BJ (cell line): ENCODE measurements at places on chromosomes 16 and 17.

- no peak for DNase-seq
Observed at GRCh38 chr17:43900858-43901754, 6.2 kb downstream of the MPP2 start.

DNA sequence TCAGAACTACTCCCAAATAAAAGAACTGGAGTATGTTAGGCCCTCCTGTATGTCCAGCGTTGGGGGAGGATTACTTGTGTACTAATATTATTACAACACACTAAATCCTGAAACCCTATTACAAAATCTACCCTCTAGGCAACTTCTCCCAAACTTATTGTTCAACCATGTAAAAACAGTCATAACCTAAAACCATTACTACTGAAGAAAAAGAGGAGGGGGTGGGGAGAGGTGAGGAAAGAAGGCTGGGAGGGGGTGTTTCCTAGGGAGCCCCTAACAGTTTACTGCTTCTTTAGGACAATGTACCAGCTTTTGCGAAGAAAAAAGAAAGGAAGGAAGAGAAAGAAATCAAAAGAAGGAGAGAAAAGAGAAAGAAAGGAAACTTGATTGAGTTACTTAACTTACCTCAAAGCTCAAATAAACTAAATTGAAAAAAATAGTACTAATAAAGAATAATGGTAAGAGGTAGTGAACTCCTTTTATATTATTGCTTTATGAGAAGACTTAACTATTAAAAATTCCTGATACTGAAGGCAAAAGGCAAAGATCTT lies 2.3 kb downstream of the SALL1 start:
- DNase-seq, result no peak

DNA sequence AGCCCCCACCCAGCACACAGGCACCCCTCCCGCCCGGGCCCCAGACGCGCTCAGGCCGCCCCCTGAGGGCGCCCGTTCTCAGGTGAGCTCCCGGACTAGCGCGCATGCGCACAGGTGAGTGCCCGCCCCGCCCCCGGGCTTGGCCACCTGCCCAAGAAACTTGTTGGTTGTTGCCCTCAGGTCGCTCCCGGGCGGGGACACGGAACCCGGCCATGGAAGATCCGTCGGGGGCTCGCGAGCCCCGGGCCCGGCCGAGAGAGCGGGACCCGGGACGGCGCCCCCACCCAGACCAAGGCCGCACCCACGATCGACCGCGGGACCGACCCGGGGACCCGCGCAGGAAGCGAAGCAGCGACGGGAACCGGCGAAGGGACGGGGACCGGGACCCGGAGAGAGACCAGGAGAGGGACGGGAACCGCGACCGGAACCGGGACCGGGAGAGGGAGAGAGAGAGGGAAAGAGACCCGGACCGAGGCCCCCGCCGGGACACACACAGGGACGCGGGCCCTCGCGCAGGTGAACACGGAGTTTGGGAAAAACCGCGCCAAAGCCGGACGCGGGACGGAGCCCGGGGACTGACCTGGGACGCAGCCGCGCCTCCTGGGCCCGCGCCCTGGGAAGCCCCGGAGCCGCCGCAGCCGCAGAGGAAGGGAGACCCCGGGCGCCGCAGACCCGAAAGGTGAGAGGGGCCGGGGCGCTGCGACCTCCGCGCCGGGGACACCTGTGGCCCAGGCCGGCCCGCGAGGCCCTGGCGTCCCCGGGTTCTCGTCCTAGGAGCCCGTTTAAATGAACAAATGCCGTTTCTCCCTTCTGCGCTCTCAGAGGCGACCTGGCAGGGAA lies at the start of gene MARVELD3:
Gene MARVELD3, plus strand, starts transcription at position 167 of the 840 bp plus-strand sequence. Its CDS starts 46 bp downstream, at position 213.
- no peak for DNase-seq

- DNase-seq, result no peak
Observed at GRCh38 chr17:22443061-22443460, 750.7 kb downstream of the KCNJ18 start.

DNA sequence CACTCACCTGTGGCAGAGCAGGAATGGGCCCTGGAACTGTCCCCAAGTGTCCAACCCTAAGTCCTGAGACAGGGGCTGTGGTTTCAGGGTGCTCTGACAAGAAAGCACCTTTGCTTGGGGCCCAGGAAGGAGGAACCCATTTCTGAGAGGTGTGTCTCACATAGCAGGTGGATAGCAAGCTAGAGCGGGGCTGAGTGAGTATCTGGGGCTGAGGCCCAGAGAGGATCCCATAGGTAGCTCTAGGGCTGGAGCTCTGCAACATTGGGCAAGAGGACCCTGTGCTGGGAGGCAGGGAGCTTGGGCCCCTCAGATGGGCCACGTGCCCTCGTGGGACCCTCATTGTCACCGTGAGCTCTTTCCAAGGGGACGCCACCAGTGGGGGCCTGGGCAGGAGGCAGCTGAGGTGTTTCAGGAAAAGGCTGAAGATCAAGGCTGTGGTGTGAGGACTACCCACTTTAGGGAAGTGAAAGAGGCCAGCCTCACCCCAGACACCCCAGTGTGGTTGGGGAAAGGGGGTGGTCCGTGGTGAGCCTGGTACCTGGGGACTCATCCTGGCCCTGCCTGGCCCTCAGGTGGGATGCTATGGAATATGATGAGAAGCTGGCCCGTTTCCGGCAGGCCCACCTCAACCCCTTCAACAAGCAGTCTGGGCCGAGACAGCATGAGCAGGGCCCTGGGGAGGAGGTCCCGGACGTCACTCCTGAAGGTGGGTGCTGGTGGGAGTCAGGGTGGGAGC lies 5.3 kb downstream of the DEF8 start:
- DNase-seq, result no peak

GRCh38 chr16:56738221-56738620 lies 8.3 kb downstream of the NUP93 start:
- DNase-seq, result no peak

DNA sequence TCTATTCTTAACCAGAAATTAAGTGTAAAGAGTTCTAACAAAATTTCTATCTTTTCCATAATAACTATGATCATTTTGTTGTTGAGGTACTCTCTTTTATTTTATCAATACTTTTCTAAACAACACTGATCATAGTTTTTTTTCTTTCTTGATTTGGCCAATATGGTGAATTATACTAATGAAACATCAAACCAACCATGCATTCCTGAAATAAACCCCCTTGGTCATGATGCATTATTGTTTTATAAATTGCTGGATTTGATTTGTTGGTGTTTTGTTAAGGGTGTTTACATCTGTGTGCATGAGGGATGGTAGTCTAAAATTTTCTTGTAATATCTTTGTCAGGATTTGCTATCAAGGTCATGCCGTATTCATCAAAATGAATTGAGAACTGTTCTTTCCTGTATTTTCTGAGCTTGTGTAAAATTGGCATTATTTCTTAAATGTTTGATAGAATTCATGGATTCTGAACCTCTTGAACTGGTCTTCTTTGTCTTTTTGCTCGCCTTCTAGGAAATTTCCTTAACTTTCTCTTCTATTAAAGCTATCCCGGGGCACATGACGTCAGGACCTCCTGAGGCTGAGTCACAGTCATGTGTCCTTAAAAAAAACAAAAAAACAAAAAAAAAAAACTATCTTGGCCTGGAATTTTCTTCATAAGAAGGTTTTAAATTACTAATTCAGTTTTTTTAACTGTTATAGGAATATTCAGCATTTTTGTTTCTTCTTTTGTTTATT lies 3.9 kb upstream of the TRIM25 start:
- DNase-seq, result no peak

DNA sequence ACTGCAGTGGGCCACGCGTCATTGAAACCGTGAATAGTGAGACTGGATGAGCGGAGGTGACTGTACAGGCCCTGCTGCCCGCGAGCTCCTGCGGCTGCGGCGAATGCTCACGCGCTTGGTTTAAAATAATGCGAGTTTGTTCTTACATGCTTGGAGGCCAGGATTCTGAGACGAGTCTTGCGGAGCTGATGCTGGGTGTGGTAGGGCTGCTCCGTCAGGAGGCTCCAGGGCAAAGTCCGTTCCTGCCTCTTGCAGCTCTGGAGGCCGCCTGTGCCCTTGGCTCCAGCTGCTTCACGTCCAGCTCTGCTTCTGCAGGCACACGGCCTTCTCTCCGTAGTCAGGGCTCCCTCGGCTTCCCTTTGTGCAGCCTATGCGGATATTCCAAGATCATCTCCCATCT lies 9.5 kb downstream of the ACSF3 start:
- no peak for DNase-seq

GRCh38 chr16:57960310-57960709 lies 10.6 kb downstream of the CNGB1 start:
- no peak for DNase-seq

GRCh38 chr16:85917959-85918358 lies 19.0 kb downstream of the IRF8 start:
- DNase-seq, result no peak

- DNase-seq, result no peak
Observed at GRCh38 chr17:21313320-21313719, 28.8 kb downstream of the MAP2K3 start.

DNA sequence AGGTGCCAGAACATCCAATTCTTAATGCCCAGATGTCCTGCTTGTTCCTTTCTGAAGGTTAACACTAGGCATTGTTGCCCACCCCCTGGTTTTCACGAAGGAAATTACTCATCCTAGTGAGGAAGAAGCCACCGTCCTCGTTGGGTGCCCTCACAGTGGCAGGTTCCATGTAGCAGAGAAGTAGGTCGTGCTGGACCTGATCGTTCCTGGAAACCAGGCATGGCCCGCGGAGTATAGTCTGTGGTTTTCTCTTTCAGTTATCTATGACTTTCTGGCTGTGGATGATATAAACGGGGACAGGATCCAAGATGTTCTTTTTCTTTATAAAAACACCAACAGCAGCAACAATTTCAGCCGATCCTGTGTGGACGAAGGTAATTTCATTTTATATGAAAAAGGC lies 16.5 kb downstream of the RGS11 start:
- no peak for DNase-seq

DNA sequence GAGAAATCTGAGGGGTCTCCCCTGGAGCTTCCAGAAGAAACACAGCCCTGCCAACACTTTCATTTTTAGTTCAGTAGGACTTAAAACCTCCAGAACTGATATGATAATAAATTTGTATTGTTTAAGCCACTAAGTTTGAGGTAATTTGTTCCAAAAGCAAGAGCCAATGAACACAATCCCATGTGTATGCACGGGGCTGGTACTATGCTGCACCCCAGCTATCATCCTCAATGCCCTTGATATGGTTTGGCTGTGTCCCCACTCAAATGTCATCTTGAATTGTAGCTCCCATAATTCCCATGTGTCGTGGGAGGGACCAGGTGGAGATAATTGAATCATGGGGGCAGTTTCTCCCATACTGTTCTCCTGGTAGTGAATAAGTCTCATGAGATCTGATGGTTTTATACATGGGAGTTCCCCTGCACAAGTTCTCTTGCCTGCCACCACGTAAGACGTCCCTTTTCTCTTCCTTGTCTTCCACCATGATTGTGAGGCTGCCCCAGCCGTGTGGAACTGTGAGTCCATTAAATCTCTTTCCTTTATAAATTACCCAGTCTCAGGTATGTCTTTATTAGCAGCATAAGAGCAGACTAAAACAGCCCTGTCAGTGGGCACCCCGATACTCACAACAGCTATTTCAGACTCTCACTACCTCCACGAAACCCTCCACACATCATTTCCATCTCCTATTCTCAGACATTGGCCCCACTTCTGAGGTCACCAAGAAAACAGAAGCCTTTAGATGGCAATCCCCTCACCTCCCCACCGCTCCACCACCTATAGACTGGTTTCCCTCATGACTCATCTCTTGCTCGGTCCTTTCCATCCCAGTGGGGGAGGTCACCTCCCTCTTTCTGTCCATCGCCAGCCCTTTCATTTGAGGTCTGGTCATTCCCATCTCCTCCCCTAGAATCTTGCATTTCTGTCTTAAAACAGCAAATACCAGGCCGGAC lies 8.9 kb upstream of the CACNG1 start:
- DNase-seq, result no peak

DNA sequence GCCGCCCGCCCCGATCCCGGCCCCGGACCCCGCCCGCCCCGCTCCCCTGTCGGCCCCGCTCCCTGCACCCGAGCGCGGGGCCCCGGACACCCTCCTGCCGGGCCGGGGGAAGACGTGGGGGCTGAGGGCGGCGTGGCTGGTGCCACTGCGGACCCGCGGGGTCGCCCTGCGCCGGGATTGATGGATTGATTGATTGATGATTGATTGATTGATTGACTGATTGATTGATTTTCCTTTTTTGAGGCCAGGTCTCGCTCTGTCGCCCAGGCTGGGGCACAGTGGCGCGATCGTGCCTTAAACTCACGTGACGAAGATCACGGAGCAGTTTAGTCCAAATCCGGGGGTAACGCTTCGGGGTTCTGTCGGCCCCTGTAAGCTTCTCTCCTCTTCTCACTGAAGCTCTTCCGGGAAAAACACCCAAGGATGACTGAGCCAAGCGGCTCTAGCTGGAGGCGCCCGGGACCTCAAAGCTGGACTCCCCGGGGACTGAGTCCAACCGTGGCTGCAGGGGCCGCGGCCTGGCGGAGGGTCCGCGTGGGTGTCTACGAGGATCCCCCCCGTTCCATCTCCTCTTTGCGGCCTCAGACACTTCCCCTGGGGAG lies 40.2 kb upstream of the BHLHA9 start:
- DNase-seq, result no peak

GRCh38 chr17:56939869-56940484 lies 20.9 kb downstream of the COIL start:
- DNase-seq, result no peak

DNA sequence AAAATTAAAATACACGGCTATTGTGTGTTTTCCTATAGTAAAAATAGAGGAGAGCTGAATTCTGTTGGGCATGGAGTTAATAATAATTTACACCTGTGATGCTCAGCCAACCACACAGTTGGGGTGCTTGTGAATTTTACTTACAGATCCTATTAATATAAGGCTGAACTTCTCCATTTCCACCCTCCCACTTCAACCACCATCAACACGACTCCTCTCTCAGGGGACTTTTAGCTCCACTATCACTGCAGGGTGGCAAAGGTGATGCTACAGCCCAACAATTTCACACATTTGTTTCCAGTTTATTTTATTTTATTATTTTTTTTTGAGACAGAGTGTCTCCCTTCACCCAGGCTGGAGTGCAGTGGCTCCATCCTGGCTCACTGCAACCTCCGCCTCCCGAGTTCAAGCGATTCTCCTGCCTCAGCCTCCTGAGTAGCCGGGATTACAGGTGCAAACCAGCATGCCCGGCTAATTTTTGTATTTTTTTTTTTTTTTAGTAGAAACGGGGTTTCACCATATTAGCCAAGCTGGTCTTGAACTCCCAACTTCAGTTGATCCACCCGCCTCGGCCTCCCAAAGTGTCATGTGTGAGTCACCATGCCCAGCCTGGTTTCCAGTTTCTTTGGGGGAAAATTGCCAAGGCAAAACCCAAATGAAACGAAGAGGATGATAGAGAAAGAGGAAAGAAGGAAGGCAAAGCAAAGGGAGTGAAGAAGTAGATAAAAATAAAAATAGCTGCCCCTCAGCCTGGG lies 57.9 kb downstream of the GNA13 start:
- DNase-seq, result no peak

- DNase-seq, result no peak
Observed at GRCh38 chr17:77749321-77749751, 209.2 kb upstream of the TNRC6C start.

- no peak for DNase-seq
Observed at GRCh38 chr16:68987734-68988457, 117.6 kb upstream of the HAS3 start.

GRCh38 chr17:69098625-69099024 lies 37.9 kb upstream of the ABCA9 start:
- DNase-seq, result no peak
